ENCODE measurements at places on chromosomes 7 and 10.

DNA sequence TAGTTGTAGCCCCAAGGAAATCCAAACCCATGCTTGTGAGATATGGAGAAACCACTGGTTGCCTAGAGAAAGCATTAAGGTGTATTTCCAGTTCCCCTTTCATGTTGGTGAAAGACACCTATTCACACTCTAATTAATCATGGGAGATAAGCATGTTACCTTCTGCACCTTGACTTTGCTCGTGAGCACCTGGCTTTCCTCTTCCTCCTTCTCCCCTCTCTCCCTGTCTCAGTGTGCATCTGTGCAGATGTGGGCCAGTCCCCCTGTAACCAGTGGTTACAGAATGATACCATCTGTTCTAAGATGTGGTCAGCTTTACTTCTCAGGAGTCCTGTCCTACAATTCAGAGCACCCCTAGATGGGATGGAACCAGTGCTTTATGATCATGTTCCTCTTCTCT is 160.6 kb downstream of the LCOR start:
- no peak for DNase-seq
- H3K4me1 ChIP-seq: no peaks in the 10 kb centered on the region
- no peak overlapping the region for H3K4me3 ChIP-seq
- no peaks in the 10 kb centered on the region for H3K36me3 ChIP-seq
- H3K27ac ChIP-seq: no peak overlapping the region

- H3K36me3 ChIP-seq: no peaks in the 10 kb centered on the region
- H3K27ac ChIP-seq: no peak overlapping the region
- no peaks in the 10 kb centered on the region for H3K4me1 ChIP-seq
- no peaks in the 10 kb centered on the region for H3K27me3 ChIP-seq
- H3K4me3 ChIP-seq: no peak overlapping the region
These were observed 335.4 kb upstream of the PFKP start for GRCh38 chr10:2731940-2732339.

DNA sequence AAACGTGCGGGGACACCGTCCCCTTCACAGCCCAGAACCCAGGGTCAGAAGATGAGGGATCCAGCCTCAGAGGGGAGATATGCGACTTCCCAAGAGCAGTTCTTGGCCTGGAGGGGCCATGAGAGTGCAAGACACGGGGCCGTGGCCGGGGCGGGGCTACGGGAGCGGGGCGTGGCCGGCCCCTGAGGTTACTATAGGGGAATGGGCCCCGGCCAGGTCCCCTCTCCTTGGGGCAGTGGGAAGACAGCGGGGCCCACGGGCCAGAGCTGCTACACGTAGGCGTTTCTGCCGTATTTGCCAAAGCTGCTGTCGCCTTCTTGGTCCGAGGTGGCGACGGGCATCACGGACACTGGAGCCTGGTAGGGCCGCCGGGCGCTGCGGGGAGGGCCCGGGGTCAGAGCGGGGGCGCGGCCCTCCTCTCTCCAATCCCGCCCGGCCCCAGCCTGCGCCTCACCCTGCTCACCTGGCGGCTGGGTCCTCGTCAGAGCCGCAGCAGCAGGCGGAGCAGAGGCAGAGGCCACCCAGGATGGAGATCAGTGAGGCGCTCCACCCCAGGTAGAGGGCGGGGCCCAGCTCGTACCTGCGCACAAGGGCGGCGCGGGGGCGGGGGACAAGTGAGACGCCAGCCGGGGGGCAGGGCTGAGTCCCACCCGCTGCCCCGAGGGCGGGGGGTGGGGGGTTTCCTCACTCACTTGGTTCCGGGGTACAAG is 5.3 kb downstream of the CLDN15 start:
- DNase-seq: no peak
- H3K27ac ChIP-seq: no peak overlapping the region
- H3K4me3 ChIP-seq: no peak overlapping the region
- peaks cover 6% of the 10 kb centered on the region for H3K36me3 ChIP-seq
- H3K27me3 ChIP-seq: no peaks in the 10 kb centered on the region

GRCh38 chr10:51503378-51503777 is 196.0 kb downstream of the CSTF2T start:
- no peaks in the 10 kb centered on the region for H3K4me1 ChIP-seq
- H3K4me3 ChIP-seq: no peak overlapping the region
- no peak for DNase-seq
- no peaks in the 10 kb centered on the region for H3K27me3 ChIP-seq
- no peak overlapping the region for H3K27ac ChIP-seq
- H3K36me3 ChIP-seq: no peaks in the 10 kb centered on the region

DNA sequence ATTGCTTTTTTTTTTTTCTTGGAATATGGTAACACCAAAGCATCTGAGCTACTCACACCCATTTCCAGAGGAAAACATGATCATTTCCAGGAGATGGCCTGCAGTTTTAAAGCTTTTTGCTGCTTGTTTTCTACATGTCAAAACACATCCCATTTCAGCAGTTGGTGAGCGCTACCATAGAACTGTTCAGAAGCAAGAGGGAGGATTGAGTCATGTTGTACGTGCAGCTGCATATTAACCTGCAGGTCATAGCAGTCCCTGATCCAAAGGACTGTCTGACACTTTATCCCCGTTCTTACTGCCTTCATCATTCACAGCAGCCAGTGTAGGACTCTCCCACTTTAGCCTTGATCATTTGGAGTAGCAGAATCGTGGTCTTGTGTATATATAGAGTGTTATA is 124.6 kb downstream of the AUTS2 start:
- DNase-seq: no peak
- no peaks in the 10 kb centered on the region for H3K36me3 ChIP-seq
- no peaks in the 10 kb centered on the region for H3K4me1 ChIP-seq
- no peak overlapping the region for H3K27ac ChIP-seq
- no peaks in the 10 kb centered on the region for H3K27me3 ChIP-seq

DNA sequence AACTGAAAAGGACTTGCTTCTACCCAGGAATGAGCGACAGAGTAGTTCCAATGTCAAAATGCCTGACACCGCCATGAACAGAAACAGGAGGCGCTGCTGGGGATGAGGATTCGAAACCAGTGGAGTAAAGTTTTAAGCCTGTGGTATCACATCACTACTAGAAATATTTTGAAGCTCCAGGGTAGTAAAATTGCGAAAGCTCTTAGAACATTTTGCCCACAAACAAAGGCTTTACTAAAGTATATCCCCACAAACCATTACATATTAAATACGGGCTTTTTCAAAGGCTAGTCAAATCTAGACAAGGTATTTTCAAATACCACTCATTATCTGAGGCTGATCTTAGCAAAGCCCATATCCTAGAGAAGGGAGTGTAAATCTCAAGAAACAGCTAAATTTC is 2.4 kb downstream of the PRDX3 start:
- no peak for DNase-seq
- H3K27ac ChIP-seq: no peak overlapping the region
- H3K4me1 ChIP-seq: peaks cover 44% of the 10 kb centered on the region
- H3K27me3 ChIP-seq: no peaks in the 10 kb centered on the region
- H3K4me3 ChIP-seq: no peak overlapping the region

DNA sequence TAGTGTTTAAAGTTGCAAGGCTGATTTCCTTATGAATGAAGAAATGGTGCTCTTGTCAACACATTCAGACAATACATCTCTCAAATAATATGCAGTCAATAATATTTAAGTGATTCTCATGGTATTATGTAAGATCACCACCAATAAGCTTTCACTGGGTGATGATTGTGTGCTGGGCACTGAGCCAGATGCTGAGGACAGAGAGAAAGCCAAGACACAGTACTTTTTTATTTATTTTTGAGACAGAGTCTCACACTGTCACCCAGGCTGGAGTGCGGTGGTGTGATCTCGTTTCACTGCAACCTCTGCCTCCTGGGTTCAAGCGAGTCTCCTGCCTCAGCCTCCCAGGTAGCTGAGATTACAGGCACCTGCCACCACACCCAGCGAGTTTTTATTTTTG is 130.6 kb upstream of the LSM8 start:
- H3K4me1 ChIP-seq: no peaks in the 10 kb centered on the region
- no peaks in the 10 kb centered on the region for H3K27me3 ChIP-seq
- no peak for DNase-seq
- H3K27ac ChIP-seq: no peak overlapping the region

DNA sequence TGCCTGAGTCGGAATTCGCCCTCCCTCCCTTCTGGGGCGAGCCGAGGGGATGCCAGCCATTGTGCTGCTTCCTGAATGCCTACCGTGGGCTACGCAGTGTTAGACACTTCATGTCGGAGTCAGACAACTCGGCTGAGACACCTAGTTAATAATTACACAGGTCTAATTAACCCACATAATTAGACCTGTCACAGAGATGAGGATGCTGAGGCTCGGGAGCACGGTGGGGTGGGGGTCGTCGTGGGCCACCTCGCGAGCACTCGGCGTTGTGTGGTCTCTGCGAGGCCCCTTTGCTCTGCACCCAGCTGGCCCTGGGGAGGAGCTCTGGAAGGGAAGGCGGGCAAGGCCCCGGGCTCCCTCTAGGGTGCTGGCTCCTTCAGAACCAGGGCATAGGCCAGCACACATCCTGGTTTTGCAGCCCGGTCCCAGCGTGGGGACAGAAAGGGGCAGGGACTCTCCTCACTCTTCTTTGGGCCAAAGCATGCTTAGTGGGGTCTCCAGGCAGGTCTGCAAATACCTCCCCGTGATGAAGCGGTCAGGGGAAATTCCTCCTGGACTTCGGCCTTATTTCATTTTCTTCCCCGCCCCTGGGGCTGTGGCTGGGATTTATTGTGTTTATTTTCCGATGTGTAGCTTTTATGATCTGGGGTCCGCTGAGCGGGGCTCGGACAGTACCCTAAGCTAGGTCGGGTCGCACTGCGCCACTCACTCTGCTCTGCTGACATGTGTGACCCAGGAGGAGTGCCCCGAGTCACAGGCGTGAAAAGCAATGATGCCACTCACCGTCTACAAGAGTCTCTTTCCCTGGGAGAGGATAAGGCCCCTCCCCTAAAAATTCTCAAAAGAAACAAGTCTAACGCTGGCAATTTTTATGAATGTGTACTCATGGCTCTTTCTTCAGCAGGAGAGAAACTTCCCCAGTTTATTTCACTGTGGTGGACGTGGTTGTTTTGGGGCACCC is 4.9 kb upstream of the FOXL3 start:
- DNase-seq: no peak
- H3K4me3 ChIP-seq: no peak overlapping the region
- H3K27ac ChIP-seq: no peak overlapping the region
- no peaks in the 10 kb centered on the region for H3K4me1 ChIP-seq
- H3K36me3 ChIP-seq: no peaks in the 10 kb centered on the region
- no peaks in the 10 kb centered on the region for H3K27me3 ChIP-seq

GRCh38 chr7:48832303-48832845 is 92.0 kb upstream of the CDC14C start:
- no peaks in the 10 kb centered on the region for H3K4me1 ChIP-seq
- no peak for DNase-seq
- H3K27me3 ChIP-seq: no peaks in the 10 kb centered on the region
- H3K36me3 ChIP-seq: no peaks in the 10 kb centered on the region
- H3K4me3 ChIP-seq: no peak overlapping the region

DNA sequence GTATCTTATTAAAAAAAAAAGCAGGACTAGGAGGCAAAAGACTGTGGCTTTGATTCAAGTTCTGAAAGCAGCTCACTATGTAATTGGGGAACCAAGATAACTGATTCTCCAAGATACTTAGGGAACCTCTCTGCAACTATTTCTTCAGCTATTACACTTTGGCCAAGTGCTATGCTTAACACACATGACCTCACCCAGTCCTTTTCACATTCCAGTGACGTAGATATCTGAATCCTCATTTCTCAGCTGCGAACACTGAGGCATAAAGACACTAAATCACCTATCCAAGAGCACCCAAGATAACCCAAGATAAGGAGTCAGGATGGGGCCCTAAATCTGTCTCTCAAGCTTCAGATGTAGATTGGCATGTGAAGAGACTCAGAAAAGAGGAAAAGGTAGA is 133.6 kb downstream of the GLI3 start:
- no peak for DNase-seq
- no peaks in the 10 kb centered on the region for H3K4me1 ChIP-seq
- H3K27ac ChIP-seq: no peak overlapping the region
- no peaks in the 10 kb centered on the region for H3K27me3 ChIP-seq
- H3K4me3 ChIP-seq: no peak overlapping the region
- no peaks in the 10 kb centered on the region for H3K36me3 ChIP-seq
